A549 treated with DMSO at 1 μM for 4 hours (cell line): ENCODE measurements at places on chromosomes 6 and 20. TPM values are rescaled to one million over a fixed set of nuclear protein-coding genes. Genes with fewer than 3 reads are reported as not detected.

The CGA gene
- total RNA-seq: 0.19 to 0.20 TPM (median 0.19 TPM) in 3 of 5 replicates, not detected in the others

The MMP24 gene
- total RNA-seq: 18.1 to 20.7 TPM (median 19.9 TPM) in 5 replicates

The TBC1D7 gene
- 31.1 to 38.3 TPM (median 33.5 TPM) in 5 replicates for total RNA-seq

The SLCO4A1 gene
- total RNA-seq: 4.9 to 10.2 TPM (median 8.5 TPM) in 5 replicates

The OR2H1 gene
- not detected in 5 replicates for total RNA-seq
